ENCODE measurements at places on chromosomes 4 and X. TPM values are rescaled to one million over a fixed set of nuclear protein-coding genes. Genes with fewer than 3 reads are reported as not detected.
A peak's percentile ranks its signal among the peaks of the same experiment; 100 is the strongest.

DNA sequence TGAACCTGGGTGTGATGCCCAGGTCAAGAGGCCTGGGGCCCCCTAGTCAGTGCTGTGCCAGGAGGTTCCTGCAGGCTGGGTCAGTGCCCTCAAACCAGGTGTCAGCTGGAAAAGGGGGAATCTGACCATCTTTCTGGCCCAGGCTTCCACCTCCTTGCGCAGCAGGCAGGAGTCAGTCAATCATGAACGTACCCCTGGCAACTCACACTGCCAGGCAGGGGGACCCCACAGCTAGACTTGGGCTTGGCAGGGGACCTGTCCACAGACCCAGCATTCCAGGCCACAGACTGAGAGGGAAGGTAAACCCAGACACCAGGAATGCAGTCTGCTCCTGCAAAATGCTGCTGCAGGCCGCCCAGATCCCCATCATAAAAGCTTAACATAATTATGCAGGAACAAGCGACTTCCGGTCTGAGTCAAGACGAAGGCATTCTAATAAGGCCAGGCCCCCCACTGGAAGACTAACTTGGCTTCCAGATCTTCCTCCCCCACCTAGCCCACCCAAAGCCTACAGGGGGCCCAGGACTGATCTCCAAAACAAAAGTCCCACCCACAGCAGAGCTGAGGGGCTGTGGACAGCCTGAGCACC is 156.3 kb downstream of the BCOR start:
- no peak overlapping the region for H3K27ac ChIP-seq
- H3K27me3 ChIP-seq: no peaks in the 10 kb centered on the region
- H3K4me1 ChIP-seq: peaks cover 11% of the 10 kb centered on the region
- no peak for DNase-seq

GRCh38 chr4:7612311-7612897 is 177.7 kb upstream of the PSAPL1 start:
- no peak overlapping the region for H3K4me3 ChIP-seq
- no peaks in the 10 kb centered on the region for H3K4me1 ChIP-seq
- no peaks in the 10 kb centered on the region for H3K36me3 ChIP-seq
- no peak for DNase-seq
- no peaks in the 10 kb centered on the region for H3K27me3 ChIP-seq

- no peak for DNase-seq
- H3K4me1 ChIP-seq: peaks cover 47% of the 10 kb centered on the region
- no peak overlapping the region for H3K27ac ChIP-seq
- peaks cover 64% of the 10 kb centered on the region for H3K27me3 ChIP-seq
- no peaks in the 10 kb centered on the region for H3K36me3 ChIP-seq
- peak overlapping the region; percentile 50 for H3K4me3 ChIP-seq
Measured at GRCh38 chr4:4859799-4860599, 534 bp downstream of the MSX1 start.

- H3K27ac ChIP-seq: no peak overlapping the region
- H3K4me1 ChIP-seq: no peaks in the 10 kb centered on the region
- no peak overlapping the region for H3K4me3 ChIP-seq
- no peaks in the 10 kb centered on the region for H3K27me3 ChIP-seq
- no peaks in the 10 kb centered on the region for H3K36me3 ChIP-seq
- DNase-seq: no peak
Measured at GRCh38 chrX:135632353-135632752, 81.1 kb upstream of the CT45A1 start.

PRR32 gene
- polyA plus RNA-seq: not detected

DNA sequence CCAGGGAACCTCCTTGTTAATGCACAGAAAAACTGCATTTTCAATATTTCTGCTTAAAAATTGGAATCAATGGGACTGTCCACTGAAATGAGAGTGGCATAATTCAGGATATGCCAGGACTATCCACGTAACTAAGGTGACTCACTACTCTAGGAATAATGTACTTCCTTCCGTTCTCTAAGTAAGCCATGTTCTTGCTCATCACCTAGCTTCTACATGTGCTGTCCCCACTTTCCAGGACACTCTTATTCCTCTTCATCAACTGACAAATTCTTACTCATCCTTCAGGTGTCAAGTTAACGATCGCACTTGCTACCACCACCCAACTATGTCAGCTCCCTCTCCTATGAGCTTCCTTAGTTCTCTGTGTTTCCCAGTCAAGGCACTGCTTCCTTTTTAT is 342.8 kb upstream of the F9 start:
- H3K27ac ChIP-seq: no peak overlapping the region
- H3K36me3 ChIP-seq: no peaks in the 10 kb centered on the region
- H3K27me3 ChIP-seq: no peaks in the 10 kb centered on the region
- no peak overlapping the region for H3K4me3 ChIP-seq

GRCh38 chrX:84441143-84441542 is 61.1 kb downstream of the HDX start:
- no peak overlapping the region for H3K4me3 ChIP-seq
- no peak overlapping the region for H3K27ac ChIP-seq
- H3K36me3 ChIP-seq: no peaks in the 10 kb centered on the region
- no peaks in the 10 kb centered on the region for H3K4me1 ChIP-seq
- DNase-seq: no peak

- DNase-seq: no peak
- no peak overlapping the region for H3K27ac ChIP-seq
- no peaks in the 10 kb centered on the region for H3K27me3 ChIP-seq
- H3K36me3 ChIP-seq: no peaks in the 10 kb centered on the region
- H3K4me3 ChIP-seq: no peak overlapping the region
- no peaks in the 10 kb centered on the region for H3K4me1 ChIP-seq
Measured at GRCh38 chrX:19512961-19513360, 2.3 kb downstream of the MAP3K15 start.

- H3K27ac ChIP-seq: no peak overlapping the region
- DNase-seq: no peak
- no peaks in the 10 kb centered on the region for H3K27me3 ChIP-seq
- H3K4me3 ChIP-seq: no peak overlapping the region
Measured at GRCh38 chrX:55028040-55028439, 2.7 kb downstream of the ALAS2 start.

GRCh38 chr4:118396881-118397622 is 44.2 kb upstream of the PRSS12 start:
- no peak overlapping the region for H3K4me3 ChIP-seq
- no peaks in the 10 kb centered on the region for H3K36me3 ChIP-seq
- no peak for DNase-seq
- no peak overlapping the region for H3K27ac ChIP-seq
- no peaks in the 10 kb centered on the region for H3K27me3 ChIP-seq

DNA sequence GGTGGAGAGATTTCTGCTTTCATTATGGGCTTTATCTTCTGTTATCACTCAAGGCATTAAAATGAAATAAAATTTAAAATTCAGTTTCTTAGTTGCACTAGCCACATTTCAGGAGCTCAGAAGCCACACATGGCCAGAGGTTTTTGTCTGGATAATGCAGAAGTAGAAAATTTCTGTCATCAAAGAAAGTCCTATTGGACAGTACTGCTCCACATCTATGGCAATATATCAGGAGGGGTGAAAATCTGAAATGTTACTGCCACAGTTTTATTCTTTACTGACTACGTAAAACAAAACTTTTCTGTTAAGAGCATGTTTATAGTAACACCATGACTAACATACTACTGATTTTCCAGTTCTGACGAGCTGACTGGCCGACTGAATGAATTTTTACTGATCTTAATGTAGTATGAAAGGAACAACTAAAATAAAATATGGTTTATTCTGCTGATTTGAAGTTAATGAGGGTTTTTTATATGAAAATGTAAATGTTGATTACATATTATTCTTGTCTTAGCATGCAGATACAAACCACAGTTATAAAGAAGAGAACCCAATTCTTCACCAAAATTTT is 264.0 kb upstream of the HAND2 start:
- no peak overlapping the region for H3K27ac ChIP-seq
- no peaks in the 10 kb centered on the region for H3K4me1 ChIP-seq
- DNase-seq: no peak
- no peaks in the 10 kb centered on the region for H3K27me3 ChIP-seq
- no peaks in the 10 kb centered on the region for H3K36me3 ChIP-seq

All from CD4-positive, alpha-beta memory T cell (primary cell).